Bladder microvascular endothelial cell (primary cell): ENCODE measurements at places on chromosomes 16 and 17. TPM values are rescaled to one million over a fixed set of nuclear protein-coding genes. Genes with fewer than 3 reads are reported as not detected.

Gene EME1
- total RNA-seq = 2.9 and 3.9 TPM in 2 replicates

Gene CEMP1
- not detected in 2 replicates for total RNA-seq

Gene TMEM235
- 0.16 and 0.25 TPM in 2 replicates for total RNA-seq

Gene MSLN
- total RNA-seq = not detected in 2 replicates

Gene CD300A
- total RNA-seq = not detected in 2 replicates

Gene NPIPB12
- total RNA-seq = 16.7 and 82.9 TPM in 2 replicates

Gene ZNRF1
- 9.6 and 18.1 TPM in 2 replicates for total RNA-seq
